Posterior cingulate gyrus (tissue), 11 donors: ENCODE measurements at places on chromosomes 12 and 14.

DNA sequence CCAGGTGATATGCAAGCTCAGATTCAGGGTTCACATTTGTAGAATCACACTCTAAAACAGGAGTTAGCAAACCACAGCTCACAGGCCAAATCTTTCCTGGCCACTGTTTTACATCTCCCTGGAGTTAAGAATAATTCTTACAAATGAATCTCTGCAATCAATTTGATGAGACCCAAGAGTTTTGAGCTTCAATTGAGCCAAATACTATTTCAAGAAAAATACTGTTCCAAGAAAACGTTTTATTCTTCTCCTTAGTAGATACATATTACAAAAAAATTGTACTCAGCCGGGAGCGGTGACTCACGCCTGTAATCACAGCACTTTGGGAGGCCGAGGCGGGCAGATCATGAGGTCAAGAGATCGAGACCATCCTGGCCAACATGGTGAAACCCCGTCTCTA, 2.5 kb downstream of the PTGDR start:
- DNase-seq: no peak

DNA sequence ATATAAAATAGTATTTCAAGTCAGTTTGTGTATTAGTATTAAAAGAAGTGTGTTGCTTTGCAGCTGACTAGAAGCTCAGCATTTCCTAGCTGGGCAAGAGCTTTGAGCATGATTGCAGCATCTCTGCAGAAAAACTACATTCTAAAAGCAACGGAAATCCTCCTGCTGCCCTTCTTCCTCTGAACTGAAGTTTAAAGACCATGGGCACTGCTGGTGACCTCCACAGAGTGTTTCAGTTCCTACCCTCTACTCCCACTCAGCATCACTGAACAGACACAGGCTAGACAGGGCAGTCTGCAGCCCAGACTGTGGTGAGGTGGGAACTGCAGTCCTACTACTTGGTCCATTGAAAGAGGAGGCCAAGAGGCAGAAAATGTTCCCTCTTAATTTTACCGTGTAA, 59.0 kb downstream of the FAR2 start:
- no peak for DNase-seq

DNA sequence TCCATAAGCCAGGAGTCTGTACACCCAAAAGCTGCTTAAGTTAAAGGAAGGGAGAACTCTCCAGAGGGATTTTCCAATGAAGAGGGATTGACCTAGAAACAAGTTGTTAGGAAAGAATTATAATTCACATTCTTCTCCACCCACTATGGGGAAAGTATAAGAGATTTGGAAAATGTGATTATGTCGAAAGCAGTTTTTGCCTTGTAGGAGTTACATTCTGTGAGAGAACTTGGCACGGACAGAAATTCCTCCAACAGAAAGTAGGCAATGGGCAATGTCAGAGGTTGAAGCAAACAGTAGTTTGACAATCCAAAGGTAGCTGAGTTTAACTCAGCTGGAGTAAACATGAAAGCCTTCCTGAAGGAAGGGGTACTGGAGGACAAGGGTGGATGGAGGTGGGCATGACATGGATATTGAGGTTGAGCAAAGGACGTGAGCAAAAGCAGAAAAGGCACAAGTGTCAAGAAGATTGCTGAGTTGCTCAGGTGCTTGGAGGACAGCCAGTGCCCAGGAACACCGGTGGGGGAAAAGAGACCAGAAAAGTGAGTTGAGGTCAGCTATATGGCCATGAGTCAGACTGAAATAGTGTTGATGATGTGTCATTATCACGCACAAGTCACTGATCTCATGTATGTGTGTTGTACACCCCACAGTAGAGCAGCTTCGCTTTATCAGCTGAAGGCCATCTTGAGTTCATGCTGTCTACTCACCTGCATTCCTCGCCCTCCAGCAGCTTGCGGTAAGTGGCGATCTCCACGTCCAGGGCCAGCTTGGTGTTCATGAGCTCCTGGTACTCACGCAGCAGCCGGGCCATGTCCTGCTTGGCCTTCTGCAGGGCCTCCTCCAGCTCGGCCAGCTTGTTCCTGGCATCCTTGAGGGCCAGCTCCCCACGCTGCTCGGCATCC, 4.0 kb downstream of the KRT5 start:
- no peak for DNase-seq

DNA sequence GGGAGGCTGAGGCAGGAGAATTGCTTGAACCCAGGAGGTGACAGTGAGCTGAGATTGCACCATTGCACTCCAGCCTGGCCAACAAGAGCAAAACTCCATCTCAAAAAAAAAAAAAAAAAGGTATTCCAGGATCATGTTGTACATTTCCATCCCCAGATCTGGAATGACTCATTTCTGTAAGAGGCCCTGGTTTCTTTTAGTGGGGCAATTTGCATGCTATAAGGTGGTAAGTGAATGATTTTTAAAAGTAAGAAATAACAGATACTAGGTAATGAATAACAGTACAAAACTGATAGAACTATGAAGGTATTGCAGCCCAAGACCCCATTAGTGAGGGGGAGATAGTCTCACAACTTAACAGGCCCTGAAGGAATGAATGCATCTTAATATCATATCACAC, 17.7 kb upstream of the ADCK1 start:
- no peak for DNase-seq

DNA sequence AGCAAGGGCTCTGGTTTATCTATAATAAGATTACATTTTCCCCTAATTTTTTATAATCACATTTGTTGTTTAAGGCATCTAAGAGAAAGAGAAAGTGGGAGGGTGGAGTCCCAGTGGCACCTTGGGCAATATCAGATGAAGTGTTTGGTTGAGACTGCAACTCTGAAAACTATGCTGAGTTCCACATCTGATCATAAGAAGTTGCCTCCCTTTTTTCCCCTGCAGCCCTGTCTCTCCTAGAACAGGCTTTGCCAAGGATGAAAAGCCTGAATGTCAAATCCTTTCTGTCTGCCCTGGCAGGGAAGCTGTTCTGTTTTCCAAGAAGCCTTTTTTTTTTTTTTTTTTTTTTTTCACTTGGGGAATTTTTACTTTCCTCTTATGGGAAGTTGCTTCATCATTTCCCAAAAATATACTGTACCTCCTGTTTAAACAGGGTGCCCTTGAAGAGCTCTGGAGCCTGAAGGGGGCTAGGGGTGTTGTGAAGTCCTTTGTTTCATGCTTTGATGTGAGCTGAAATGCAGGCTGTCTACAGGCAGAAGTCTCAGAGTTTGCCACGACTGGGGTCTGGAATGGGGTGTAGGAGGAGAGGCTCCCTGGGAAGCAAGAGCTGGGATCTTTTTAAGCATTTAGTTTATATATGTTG, 71.3 kb downstream of the SUSD6 start:
- DNase-seq: no peak

DNA sequence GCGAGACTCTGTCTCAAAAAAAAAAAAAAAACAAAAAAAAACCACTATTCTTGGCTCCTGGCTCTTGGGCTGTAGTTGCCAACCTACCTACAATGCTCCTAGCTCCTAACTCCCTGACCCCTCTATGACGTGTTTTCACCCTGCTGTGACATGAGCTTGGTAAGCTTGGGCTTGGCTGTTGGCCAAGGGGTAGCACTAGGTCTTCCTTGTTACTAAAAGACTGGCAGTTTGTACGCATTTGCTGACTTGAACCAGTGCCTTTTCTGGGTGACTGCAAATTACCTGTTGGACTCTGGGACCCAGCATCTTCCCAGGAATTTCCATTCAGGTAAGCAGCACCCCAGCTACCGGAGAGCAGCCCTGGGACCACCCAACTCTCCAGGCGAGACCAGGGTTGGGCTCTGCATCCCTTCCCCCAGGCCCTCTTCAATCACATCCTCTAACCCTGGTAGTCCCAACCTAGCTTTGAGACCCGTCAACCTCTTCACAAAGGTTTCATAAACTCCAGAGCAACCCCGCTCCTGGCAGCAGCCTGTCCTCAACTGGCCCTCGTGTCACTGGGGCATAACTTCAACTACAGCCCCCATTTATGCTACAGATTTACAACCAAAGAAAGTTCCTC, 8.3 kb downstream of the CDK2AP1 start:
- DNase-seq: no peak

DNA sequence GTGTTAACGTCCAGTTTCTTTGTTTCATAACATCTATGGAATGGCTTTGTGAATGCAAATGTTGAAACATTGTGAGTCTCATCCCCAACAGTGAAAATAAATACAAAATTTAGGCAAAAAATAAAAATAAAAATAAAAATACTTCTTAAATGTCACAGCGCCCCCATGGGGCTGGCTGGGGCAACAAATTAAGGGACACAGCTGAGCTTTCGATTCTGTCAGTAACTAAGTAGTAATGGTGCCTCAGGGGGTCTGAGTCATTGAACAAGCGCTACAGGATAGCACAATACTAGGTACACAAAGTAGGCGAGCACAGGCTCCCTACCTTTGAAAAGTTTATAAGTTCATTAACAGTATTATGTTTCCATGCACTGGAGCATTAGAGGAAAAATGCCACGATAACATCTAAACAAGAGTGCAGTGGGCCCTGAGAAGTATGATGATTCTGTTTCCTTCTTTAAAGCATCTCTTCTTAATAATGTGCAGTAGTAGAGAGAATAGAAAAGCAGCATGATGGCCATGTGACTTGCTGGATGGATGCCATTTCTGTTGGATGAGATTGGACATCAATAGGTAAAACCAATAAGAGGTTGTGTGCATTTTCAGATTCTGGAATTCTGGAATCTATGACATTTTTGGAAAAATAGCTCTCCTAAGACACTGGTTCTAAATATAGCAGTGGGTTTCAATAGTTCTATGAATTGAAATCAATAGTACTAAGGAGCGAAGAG, 667.2 kb downstream of the DIO2 start:
- no peak for DNase-seq

DNA sequence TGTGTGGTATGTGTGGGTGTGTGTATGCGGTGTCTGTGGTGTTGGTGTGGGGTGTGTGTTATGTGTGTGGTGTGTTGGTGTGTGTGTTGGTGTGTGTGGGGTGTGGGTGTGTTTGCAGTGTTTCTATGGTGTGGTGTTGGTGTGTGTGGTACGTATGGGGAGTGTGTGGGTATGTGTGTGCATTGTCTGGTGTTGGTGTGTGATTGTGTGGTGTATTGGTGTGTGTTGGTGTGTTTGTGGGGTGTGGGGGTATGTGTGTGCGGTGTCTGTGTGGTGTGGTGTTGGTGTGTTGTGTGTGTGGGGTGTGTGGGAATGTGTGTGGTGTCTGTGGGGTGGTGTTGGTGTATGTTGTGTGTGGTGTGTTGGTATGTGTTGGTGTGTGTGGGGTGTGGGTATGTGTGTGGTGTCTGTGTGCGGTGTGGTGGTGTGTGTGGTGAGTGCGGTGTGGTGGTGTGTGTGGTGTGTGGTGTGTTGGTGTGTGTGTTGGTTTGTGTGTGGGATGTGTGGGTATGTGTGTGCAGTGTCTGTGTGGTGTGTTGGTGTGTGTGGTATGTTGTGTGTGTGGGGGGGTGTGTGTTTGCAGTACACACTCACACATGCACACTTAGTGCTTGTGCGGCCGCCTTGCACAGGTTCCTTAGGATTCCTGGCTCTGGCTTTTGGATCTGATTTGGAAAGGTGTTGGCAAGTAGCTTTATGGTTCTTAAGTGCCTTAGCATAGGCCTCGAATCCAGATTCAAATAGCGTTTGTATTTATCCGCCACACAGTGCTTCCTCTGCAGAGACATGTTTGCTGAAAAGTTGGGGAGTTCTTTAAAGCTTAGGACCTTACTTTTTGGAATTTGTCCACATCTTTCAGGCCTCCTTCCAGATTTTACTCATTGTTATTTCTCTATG, 16.4 kb downstream of the MLXIP start:
- DNase-seq: no peak
